ENCODE measurements at places on chromosomes 16 and 17. TPM values are rescaled to one million over a fixed set of nuclear protein-coding genes. Genes with fewer than 3 reads are reported as not detected.

Gene ARL5C
- total RNA-seq, result not detected

Gene CSH2
- total RNA-seq, result not detected

Gene NSMCE1
- 56.0 TPM for total RNA-seq

Gene ALOX12B
- total RNA-seq, result 1.9 TPM

Gene PIGS
- 53.5 TPM for total RNA-seq

Gene KRT222
- total RNA-seq, result 0.70 TPM

Gene DLG4
- 5.1 TPM for total RNA-seq

Gene VTN
- total RNA-seq, result 21.8 TPM

Gene HYDIN
- 0.27 TPM for total RNA-seq

Gene RAP1GAP2
- 21.9 TPM for total RNA-seq

Gene RND2
- total RNA-seq, result 0.14 TPM

Gene GTF3C1
- 78.5 TPM for total RNA-seq

Gene MYADML2
- not detected for total RNA-seq

Gene FGF11
- total RNA-seq, result 1.0 TPM

Gene ZNF423
- 0.07 TPM for total RNA-seq

Gene MGAT5B
- total RNA-seq, result 19.9 TPM

Gene CFAP119
- total RNA-seq, result 8.6 TPM

Gene TBC1D26
- not detected for total RNA-seq

Gene PPP1R27
- not detected for total RNA-seq

Gene TBC1D28
- not detected for total RNA-seq

Gene NLRP1
- total RNA-seq, result 3.0 TPM

Gene SSH2
- total RNA-seq, result 28.1 TPM

Gene PRSS22
- 1.6 TPM for total RNA-seq

Measured in A549 treated with ZK216348 at 1 μM for 4 hours (cell line).